Thyroid gland (tissue), 4 donors: ENCODE measurements at places on chromosomes 3 and 15.

DNA sequence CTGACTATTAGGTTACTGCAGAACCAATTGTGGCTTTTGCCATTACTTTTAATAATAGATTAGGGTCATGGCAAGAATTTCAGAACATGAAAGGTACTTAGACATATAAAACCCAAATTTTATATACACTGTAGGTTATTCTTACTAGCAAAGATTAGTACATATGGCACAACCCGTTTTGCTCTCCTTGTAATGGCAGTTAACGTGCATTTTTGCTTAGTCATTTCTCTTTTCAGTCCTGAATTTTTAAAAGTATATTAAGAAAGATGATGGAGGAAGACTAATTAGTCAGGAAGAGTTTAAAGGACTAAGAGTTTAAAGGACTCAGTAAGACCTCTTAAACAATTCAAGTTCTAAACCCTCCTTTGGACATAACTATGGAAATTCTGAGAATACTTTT is 114.0 kb downstream of the PEAK1 start:
- DNase-seq, result no peak

GRCh38 chr3:16399473-16399872 is 114.0 kb downstream of the RFTN1 start:
- DNase-seq, result peak; percentile 69

DNA sequence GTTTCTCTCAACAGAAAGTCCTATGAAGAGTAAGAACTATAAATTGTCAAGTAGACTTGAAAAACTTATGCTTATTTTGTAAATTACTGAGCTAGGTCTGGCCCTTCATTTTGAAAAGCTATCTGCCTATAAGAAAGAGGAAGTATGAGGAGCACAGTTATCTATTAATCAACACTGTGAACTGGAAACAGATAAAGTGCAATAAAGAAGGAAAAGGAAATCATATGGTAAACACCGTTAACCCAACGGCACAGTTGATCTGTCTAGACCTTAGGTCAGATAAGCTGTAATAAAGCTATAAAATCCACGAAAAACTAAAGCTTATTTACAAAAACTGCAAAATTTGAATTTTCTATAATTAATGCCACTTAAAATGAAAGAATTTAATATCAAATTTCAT is 242.5 kb downstream of the ZBTB20 start:
- DNase-seq, result no peak

DNA sequence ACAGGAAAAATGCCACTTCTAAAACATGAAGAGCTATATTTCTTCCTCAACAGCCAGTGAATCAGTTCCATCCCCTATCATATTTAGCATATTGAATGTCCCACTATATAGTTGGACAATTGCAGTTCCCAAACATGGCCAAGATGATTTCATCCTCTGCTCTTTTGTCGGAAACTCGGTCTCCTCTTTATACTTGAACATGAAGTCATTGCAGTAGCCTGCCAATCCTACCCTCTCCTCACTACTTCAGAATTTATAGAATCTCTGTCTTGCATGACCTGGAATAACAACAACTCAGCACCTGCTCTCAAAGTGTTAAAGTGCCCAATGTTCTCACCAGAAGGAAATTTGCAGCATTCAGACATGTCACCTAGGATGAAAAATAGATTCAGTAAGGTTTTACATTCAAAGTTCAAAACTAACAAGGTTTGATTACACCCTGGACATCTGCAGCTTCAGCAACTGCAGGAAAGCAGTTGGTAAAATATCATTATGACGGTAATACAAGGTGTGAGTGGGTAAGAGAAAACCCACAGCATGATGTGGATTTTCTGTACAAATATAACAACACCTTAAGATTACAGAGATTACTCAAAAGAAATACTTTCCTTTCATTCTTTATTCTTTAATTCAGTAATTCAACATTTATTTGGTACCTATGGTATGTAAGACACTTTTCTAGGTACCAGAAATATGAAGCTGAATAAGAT is 52.5 kb downstream of the TP63 start:
- no peak for DNase-seq

DNA sequence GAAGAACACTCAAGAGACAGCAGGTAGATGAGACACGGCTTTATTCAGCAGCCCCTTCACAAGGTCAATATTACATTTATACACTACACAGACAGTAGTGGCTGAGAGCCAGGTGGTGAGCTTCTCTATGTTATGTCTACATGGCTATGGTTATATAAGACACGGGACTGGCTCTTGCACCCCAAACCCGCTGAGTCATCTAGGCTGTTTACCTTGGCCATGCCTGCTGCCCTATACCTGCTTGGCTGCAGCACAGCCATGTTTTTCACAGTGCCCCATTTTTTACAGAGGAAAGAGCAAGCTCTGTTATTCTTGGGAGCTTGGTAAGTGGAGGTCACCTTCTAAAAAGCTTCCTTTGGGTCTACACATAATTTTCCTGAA is 231.6 kb downstream of the IGSF11 start:
- DNase-seq, result no peak

GRCh38 chr3:163508206-163508605 is 1570.1 kb downstream of the SI start:
- DNase-seq, result no peak

DNA sequence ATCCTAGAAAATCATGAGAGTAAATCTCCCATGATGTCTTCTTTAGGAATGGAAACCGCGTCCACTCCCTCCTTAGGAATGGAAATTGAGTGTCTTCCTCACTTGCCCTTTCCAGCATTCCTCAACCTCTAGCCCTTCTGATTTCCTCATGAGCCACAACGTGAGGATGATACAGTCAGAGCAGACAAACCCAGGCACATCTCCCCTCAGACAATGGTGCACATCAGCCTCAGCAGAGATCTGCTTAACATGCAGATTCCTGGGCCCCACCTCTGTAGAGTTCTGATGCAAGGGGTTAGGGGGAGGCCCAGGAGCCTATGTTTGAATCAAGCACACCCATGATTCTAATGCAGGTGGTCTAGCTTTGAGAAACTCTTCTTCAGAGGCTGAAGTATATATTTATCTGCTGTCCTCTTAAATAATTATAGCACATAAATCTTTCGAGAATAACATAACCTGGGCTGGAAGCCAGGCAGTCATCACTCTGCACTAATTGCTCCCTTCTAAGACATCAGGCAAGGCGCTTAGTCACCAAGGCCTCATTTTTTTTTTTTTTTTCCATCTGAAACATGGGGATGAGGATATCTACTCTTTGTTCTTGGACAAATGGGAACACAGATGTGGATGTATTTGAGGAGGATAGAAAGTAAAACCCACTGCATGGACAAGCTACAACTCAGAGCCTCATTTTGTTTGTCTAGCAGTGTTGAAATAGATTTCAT is 81.7 kb downstream of the PRICKLE2 start:
- DNase-seq, result no peak

DNA sequence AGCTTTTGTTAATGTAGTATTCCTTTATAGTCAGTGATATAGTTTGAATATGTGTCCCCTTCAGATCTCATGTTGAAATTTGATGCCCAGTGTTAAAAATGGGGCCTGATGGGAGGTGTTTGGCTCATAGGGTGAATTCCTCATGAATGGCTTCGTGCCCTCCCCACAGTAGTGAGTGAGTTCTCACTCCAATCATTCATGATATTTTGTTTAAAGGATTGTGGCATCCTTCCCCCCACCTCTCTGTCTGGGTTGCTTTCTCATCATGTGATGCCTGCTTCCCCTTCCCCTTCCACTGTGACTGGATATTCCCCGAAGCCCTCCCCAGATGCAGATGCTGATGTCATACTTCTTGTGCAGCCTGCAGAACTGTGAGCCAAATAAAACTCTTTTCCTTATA is 649.8 kb upstream of the NR2F2 start:
- DNase-seq, result no peak

GRCh38 chr15:90871139-90871715 is 2.8 kb downstream of the FURIN start:
- peak; percentile 35 for DNase-seq

- no peak for DNase-seq
Measured at GRCh38 chr3:111616417-111617105, 21.4 kb upstream of the ZBED2 start.

DNA sequence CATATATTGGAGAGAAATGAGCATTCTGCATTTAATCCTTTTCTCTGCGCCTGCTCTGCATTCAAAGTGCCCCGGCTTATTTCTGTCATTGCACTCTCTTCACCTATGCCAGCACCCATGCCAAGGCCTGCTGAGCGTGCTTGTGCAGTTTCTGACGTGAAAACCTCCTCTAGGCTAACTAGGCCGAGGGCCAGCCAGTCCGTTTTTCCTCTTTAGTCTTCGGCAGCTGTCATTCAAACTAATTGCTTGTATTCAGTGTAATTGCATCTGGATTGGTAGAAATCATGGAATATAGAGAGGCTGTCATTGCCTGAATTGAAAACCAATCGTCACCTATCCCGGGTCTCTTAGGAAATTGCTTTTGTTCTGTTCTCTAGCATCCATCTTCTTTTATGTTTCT is 94.0 kb downstream of the ARPP21 start:
- no peak for DNase-seq

DNA sequence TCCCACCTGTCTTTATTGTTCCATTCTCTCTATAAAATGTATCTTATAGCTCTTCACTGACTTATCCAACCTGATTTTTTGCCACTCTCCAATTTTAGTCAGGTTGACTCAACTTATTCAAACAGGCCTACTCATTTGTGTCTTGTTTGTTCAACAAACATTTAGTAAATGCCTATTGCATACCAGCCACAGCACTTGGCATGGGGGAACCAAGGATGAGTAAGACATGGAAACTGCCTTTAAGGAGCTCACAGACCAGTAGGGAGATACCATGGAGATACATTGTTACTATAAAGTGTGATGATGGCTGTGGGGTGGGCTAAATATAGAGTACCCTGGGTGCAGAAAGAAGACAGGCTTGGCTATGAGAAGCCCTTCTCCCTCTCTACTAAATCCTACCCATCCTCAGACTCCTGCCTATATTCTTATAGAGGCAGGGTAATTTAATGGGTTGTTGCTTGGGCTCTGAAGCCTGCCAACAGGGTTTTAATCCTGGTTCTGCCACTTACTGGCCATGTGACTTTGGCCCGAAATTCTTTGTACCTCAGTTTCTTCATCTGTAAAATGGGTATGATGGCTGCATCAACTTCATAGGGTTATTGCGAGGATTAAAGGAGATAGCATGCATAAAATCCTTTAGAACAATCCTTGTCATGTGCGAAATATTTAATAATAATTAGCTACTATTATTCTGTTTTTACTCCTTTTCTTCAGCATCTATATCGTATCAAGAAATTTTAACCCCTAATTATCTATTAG is 348.5 kb upstream of the UMPS start:
- no peak for DNase-seq

GRCh38 chr15:61556037-61556648 is 327.0 kb upstream of the RORA start:
- DNase-seq, result no peak

DNA sequence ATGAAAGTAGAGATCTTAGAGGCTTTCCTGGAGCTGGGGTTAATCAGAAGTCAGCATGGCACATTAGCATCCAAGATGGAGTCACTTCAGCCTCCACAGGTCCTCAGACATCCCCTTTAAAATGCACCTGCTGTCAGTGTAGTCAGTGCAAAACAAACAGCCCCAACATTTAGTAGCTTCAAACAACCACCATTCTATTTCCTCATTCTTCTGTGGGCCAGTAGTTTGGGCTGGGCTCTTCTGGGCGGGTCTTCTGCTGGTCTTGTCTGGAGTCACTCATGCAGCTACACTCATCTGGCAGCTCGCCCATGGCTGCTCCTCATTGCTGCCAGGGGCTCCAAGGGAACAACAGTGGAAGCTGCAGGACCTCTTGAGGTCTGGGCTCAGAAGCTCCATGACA is 99.9 kb downstream of the TLE3 start:
- peak; percentile 99 for DNase-seq

DNA sequence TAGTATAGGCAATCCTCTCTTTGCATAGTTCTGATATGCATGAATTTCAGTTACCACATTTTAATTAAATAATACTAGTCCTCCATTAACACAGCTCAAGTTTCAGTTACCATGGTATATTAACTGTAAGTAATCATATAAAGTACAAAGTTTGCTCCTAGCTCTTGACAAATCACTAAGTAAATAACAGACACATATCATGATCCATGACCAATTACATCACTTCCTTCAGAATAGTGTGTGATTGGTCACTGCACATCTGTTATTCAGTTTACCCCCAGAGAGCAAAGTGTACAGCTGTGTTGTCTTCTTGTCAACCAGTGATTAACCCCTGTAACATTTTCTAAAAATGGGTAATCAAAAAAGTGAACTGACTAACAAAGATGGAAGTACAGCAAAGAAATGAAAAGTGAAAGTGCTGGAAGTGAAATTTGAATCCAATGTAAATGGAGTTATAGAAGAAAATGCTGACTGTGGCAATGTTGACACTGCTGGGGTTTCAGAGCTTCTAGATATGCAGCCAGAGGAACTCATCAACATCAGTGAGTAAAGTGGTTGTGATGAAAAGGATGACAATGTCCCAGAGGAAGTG is 30.2 kb upstream of the LEKR1 start:
- DNase-seq, result no peak

- peak; percentile 14 for DNase-seq
Measured at GRCh38 chr3:112640930-112641801, at the start of gene CCDC80. CCDC80 (minus strand) TSS chr3:112641143; CDS start chr3:112639905, 1,238 bp downstream.

GRCh38 chr15:26504009-26504408 is 268.9 kb downstream of the GABRB3 start:
- DNase-seq, result no peak

- peak; percentile 88 for DNase-seq
Measured at GRCh38 chr3:12180218-12180617, 21.5 kb upstream of the TIMP4 start.

DNA sequence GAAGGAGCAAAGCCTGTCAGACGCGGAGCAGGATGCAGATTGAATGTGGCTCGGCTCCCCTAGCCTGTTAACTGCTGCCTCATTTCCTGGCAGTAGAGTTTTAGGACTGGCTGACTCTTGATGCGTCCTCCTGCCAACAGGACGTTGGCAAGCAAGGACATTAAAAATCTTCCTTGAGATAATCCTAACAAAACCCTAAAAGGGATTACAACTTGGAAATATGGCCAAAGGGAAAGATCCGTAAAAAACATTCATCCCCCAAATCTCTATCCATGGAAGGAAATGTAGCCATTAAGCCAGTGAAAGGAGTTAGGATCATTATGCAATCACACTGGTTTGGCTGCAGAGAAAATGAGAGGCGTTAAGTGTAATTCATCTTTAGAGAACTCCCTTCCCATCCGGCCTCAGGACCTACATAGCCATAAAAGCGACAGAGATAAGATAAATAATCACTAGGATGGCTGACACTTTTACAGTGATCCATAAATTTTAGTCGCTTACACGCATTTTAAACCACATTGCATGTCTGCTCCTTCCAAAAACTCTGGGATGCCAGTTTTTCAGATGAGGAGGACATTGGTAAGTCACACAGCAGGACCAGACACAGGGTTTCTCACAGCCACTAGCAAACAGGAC is 44.5 kb upstream of the C3orf80 start:
- no peak for DNase-seq

DNA sequence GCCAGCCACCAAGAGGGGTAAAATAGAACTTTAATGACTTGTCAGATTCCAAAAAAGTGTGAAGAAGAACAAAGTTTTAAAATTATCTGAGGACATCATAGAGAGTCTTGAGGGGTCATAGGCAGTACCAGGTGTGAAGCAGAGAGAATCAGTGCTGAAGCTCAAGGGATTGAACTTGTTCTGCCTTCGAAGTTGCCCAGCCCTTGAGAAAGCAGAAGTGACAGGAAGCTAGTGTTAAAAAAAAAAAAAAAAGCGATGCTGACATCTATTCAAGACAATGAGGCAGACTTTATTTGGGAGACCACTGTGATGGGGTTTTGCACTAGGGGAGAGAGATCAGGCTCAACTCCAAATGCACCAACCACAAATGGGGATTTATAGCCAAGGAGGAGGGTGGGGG is 21.8 kb downstream of the FBXO22 start:
- no peak for DNase-seq

GRCh38 chr15:94327356-94327936 is 96.1 kb downstream of the MCTP2 start:
- DNase-seq, result no peak

- DNase-seq, result no peak
Measured at GRCh38 chr3:22122567-22122966, 371.6 kb upstream of the ZNF385D start.
